Heart right ventricle (tissue), 16 donors: ENCODE measurements at places on chromosomes 1 and 21. TPM values are rescaled to one million over a fixed set of nuclear protein-coding genes. Genes with fewer than 3 reads are reported as not detected.

LY9 gene
- not detected for total RNA-seq

KIF17 gene
- total RNA-seq = 2.7 TPM

PIAS3 gene
- total RNA-seq = 17.2 TPM

CCDC17 gene
- total RNA-seq = 1.3 TPM

VWA5B1 gene
- not detected for total RNA-seq

ELF3 gene
- total RNA-seq = 255 TPM

RIMKLA gene
- total RNA-seq = 16.7 TPM

DNA sequence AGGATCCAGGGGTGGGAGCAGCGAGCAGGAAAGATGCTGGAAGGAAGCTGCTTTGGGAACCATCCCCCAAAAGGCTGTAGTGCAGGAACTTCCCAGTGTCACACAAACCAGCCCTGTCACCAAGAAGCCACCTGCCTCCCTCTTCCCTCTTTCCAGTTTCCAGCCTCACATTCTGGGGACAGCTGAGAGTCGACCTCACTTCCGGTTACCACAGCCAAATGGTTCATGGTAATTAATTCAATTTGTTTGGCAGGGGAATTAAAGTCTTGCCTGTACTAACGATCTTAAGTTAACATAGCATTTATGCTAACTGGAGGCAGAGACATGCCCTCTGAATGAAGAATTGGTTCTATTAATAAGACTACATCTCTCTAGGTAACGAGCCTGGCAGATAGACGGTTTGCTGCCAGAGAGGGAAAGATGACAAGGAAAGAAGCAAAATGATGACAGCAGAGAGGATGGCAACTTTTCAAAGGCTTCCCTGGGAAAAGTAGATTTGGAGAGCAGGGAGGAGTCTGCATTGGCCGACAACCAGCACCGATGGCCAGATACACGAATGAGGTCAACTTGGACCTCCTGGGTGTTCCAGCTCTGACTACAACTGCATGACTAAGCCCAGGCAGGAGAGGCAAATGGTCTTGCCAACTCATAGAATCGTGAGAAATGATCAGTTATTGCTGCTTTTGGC is 64.1 kb downstream of the TMCO4 start:
- no peak overlapping the region for H3K4me3 ChIP-seq
- H3K36me3 ChIP-seq = peaks cover 41% of the 10 kb centered on the region
- no peaks in the 10 kb centered on the region for H3K27me3 ChIP-seq
- H3K4me1 ChIP-seq = peaks cover 9% of the 10 kb centered on the region

- peak overlapping the region; percentile 39 for H3K27ac ChIP-seq
- no peaks in the 10 kb centered on the region for H3K36me3 ChIP-seq
- H3K27me3 ChIP-seq = no peaks in the 10 kb centered on the region
- peak; percentile 44 for DNase-seq
Observed at GRCh38 chr1:39509360-39510009, 18.0 kb downstream of the BMP8A start.

- H3K27me3 ChIP-seq = peaks cover 8% of the 10 kb centered on the region
- H3K4me1 ChIP-seq = no peaks in the 10 kb centered on the region
- no peak overlapping the region for H3K27ac ChIP-seq
- H3K36me3 ChIP-seq = no peaks in the 10 kb centered on the region
Observed at GRCh38 chr1:37128091-37128490, 93.8 kb upstream of the GRIK3 start.

GRCh38 chr1:216535059-216535458 is 111.8 kb upstream of the USH2A start:
- H3K4me3 ChIP-seq = no peak overlapping the region
- H3K27me3 ChIP-seq = no peaks in the 10 kb centered on the region
- H3K4me1 ChIP-seq = no peaks in the 10 kb centered on the region
- H3K27ac ChIP-seq = no peak overlapping the region
- no peak for DNase-seq

DNA sequence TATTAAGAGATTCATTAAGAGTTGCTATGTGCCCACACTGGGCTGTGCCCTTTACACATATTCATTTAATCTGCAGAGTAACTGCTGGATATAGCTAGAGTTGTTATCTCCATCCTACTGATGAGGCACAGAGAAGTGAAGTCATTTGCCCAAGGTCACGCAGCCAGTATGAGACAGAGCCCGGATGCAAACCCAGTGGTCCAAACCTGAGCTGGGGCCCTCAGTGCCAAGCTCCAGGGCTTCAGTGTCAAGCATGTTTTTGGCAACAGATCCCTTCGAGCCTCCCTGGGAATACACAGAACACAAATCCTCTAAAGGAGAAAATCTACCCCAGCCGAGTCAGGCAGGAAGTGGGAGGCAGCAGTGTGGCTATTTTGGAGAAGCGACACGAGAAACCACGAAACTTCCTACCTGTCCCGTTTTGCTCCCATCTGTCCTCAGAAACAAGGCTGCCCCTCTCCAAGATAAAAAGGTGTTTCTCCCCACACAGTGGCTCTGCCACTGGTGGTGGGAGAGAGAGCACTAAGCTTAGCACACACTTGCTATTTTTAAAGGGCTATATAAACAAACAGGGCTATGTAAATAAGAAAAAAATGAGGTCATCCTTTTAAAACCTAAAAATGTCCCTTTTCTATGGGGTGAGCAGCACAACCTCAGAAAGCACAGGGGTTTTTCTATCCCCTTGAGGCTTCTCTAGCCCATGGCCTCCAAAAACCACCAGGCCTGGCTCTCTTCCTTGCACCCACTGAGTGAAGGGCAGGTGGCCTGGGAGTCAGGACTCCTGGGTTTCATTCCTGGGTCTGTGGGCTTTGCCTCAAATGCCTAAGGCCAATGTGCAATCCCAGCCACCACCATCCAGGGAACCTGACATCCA is 138.6 kb upstream of the EDN2 start:
- peaks cover 17% of the 10 kb centered on the region for H3K4me1 ChIP-seq
- H3K36me3 ChIP-seq = no peaks in the 10 kb centered on the region
- H3K4me3 ChIP-seq = no peak overlapping the region
- DNase-seq = no peak
- H3K27me3 ChIP-seq = no peaks in the 10 kb centered on the region
- H3K27ac ChIP-seq = no peak overlapping the region

DNA sequence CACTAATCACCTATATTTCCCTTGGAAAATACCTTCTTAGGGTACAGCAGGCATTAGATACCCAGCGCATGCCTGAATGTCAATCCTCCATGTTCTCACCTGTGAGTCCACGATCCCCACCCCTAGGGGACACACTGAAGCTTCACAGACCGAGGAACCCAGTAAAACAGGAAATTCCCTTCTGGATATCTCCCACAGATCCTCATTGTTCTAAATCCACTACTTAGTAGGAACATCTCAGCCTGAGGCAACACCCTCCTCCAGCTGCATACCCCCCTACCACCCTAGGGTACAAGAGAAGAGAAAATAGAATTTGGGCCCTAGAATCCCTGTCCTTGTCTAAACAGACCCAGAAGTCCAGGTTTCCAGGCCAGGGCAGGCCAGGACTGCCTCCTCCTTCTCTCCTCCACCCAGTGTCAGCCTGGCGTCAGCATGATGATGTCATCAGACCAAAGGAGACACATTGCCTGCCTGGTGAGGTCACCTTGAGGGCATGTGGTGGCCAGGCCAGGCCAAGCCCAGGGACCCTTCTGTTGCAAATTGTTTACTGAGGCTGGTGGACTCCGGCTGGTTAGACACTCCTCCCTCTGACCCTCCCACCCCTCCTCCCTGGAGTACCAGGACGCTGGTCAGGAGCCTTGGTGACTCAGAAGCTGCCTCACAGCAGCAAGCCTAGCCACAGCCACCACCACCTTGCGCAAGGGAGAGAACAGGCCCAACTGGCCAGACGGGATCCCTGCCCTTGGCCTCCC is 6.2 kb downstream of the NECTIN4 start:
- H3K4me1 ChIP-seq = no peaks in the 10 kb centered on the region
- DNase-seq = no peak

GRCh38 chr1:180976732-180977357 is 45.8 kb downstream of the STX6 start:
- no peaks in the 10 kb centered on the region for H3K27me3 ChIP-seq
- H3K27ac ChIP-seq = no peak overlapping the region
- peaks cover 10% of the 10 kb centered on the region for H3K4me1 ChIP-seq
- H3K4me3 ChIP-seq = no peak overlapping the region
- DNase-seq = no peak

DNA sequence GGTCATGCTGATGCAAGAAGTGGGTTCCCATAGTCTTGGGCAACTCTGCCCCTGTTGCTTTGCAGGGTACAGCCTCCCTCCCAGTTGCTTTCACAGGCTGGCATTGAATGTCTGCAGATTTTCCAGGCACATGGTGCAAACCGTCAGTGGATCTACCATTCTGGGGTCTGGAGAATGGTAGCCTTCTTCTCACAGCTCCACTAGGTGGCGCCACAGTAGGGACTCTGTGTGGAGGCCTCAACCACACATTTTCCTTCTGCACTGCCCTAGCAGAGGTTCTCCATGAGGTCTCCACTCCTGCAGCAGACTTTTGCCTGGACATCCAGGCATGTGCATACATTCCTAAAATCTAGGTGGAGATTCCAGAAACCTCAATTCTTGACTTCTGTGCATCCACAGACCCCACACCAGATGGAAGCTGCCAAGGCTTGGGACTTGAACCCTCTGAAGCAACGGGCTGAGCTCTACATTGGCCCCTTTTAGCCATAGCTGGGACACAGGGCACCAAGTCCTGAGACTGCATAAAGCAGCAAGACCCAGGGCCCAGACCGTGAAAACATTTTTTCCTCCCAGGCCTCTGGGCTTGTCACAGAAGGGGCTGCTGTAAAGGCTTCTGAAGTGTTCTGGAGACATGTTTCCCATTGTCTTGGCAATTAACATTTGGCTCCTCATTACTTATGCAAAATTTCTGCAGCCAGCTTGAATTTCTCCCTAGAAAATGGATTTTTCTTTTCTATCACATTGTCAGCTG is 466.2 kb upstream of the PBX1 start:
- no peak overlapping the region for H3K4me3 ChIP-seq
- DNase-seq = no peak
- no peaks in the 10 kb centered on the region for H3K36me3 ChIP-seq
- H3K27me3 ChIP-seq = no peaks in the 10 kb centered on the region
- H3K27ac ChIP-seq = no peak overlapping the region

GRCh38 chr1:206843626-206844025 is 21.8 kb upstream of the IL20 start:
- H3K4me3 ChIP-seq = no peak overlapping the region
- H3K27ac ChIP-seq = no peak overlapping the region
- no peaks in the 10 kb centered on the region for H3K27me3 ChIP-seq

DNA sequence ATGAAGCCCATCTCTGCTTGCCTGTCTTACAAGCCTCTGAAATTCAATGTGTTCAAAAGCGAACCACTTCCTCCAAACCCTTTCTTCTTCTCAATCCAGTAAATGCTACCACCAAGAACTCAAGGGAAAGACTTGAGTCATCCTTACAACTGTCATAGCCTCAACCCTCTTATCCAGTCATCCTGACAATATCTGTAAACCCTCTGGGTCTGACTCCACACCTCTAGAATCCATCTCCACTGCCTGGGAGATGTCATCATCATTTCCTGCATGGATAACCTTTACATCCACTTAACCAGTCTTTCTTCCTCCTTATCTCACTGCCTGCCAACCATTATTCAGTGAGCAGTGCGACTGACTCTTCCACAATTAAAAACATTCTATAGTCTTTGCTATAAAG is 441.1 kb downstream of the SETD4 start:
- H3K36me3 ChIP-seq = no peaks in the 10 kb centered on the region
- H3K4me1 ChIP-seq = peaks cover 15% of the 10 kb centered on the region
- no peaks in the 10 kb centered on the region for H3K27me3 ChIP-seq
- no peak overlapping the region for H3K4me3 ChIP-seq

DNA sequence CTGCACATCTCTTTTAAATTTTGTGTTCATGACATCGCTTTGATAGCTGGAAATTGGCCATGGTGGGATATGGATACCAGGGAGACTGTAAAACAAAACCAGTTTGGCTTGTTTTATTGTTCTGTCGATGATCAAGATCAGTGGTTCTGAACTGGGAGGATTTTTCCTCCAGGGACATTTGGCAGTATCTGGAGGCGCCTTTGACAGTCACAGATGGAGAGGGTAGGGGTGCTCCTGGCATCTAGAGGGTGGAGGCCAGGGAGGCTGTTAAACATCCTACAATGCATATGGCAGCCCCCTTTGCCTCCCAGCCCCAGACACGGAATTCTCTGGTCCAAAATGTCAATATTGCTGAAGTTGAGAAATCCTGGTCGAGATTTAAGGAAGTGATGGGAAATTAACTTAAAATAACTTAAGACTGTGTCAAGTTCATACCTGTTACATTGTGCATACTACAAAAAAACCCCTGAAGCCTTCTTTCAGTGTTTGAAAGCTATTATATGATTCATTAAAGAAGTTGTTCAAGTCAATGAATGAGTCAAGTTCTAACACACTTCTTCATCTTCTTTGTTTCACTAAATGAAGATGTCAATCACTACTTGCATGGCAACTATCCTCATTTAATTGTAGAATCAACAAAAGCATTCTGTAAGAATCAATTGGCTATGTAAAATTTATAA is 150.9 kb downstream of the KCNJ6 start:
- DNase-seq = no peak
- no peaks in the 10 kb centered on the region for H3K4me1 ChIP-seq
- H3K4me3 ChIP-seq = no peak overlapping the region
- no peaks in the 10 kb centered on the region for H3K36me3 ChIP-seq
- no peak overlapping the region for H3K27ac ChIP-seq

DNA sequence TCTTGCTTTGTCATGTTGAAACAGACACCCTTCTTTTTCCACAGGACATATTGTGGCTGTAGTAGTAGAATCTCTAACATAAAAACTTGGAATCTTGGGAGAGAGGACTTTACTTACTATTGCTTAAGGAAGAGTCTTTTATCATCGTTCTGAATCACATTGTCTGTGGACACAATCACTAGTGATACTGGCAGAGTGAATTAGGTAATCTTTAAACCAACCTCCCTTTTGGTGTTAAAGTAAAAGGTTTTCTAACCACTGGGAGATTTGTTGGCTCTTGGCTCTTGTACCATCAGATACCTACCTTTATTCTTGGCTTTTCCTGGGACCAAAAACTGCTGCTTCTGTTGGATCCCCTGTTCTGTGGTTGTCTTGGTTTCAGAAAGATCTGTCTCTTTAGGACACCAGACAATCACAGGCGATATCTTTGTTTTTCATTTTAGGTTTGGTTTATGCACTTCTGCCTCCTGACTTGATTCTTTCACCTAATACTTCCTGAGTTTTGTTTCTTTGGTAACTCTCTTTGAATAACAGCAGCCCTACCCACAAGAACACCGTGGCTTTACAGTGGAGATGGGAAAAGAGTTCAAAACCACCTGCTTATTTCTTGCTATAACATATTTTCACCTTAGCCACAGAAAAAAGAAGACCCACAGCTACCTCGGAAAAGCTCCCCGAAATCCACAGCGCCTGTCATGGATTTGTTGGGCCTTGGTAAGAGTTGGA is 36.6 kb upstream of the ZFP69B start:
- H3K4me3 ChIP-seq = no peak overlapping the region
- DNase-seq = no peak
- no peaks in the 10 kb centered on the region for H3K27me3 ChIP-seq

GRCh38 chr21:45596704-45597318 is 46.7 kb upstream of the PCBP3 start:
- peaks cover 6% of the 10 kb centered on the region for H3K4me1 ChIP-seq
- no peak overlapping the region for H3K27ac ChIP-seq
- H3K27me3 ChIP-seq = peaks cover 32% of the 10 kb centered on the region
- no peaks in the 10 kb centered on the region for H3K36me3 ChIP-seq
- DNase-seq = peak; percentile 64
- H3K4me3 ChIP-seq = no peak overlapping the region
